Mesothelial cell of epicardium (in vitro differentiated cells): ENCODE measurements at places on chromosomes 6 and 20. TPM values are rescaled to one million over a fixed set of nuclear protein-coding genes. Genes with fewer than 3 reads are reported as not detected.

OPRL1 gene
- 2.2 to 2.6 TPM (median 2.5 TPM) in 3 replicates for total RNA-seq

KIAA1755 gene
- 3.3 to 4.4 TPM (median 3.6 TPM) in 3 replicates for total RNA-seq

FKBP1C gene
- 0.20 to 0.97 TPM (median 0.67 TPM) in 3 replicates for total RNA-seq

DNMT3B gene
- 7.5 to 8.5 TPM (median 8.5 TPM) in 3 replicates for total RNA-seq

ROS1 gene
- total RNA-seq: not detected in 3 replicates

SASH1 gene
- 24.0 to 30.2 TPM (median 28.7 TPM) in 3 replicates for total RNA-seq
